GM12865 (cell line): ENCODE measurements at places on chromosomes 6 and 20.

DNA sequence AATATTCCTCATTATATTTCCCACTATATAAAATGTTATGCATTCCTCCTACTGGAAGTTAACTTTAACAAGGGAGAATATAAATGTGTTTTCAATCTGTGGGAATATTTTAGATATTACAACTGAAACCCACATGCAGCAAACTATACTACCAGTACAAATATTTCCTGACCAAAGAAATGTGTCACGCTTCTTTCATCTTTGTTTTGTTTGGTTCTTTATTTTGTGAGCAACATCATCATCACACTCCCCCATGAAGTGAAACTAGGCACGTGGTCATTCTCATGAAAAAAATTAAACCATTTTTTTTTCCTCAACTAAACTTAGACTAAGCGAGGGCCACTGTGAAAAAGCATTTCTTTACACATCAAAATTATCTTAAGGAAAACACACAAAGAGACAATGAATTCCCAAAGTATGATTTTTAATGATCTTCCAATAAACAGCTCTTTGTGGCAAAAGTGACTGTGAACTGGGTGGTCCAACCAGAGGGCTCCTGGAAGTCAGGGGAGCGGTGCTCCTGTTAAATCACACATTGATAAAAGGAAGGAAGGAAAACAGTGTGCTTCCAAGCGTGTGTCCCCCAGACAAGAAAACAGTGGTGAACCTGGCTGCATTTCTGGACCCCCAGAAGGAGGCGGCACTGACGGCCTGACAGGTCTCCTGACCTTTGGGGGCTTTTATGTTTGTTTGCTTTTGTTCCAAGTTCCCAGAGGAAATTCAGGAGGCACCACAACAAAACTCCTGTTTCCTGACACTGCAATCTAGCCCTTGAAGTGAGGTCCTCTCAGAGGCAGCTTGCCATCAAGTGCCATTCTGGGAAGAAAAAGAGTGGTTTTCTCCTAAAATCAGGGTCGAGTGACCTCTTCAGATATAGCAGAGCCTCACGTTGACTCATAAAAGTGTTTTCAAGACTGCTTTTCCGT, 166.8 kb upstream of the FOXQ1 start:
- no peak for DNase-seq

DNA sequence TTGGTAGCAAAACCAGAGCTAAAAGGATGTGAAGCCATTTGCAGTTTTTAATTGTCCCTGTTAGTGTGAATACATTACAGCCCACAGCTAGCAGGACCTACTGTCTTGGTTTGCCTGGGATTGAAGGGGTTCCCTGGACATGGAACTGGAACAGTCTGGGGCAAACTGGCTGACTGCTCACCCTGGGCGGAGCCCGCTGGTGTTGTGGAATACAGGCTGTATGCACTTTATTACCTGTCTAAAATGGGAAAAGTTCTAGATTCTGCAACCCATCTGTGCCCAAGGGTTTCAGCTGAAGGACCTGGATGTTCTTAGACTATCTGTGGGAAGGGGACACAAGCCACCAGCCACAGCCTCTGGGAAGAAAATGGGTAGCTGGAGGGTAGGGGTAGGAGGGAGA, 12.2 kb upstream of the CDKN1A start:
- no peak for DNase-seq

GRCh38 chr20:44643596-44644229, 7.8 kb downstream of the ADA start:
- DNase-seq = peak; percentile 53

GRCh38 chr20:42099101-42099500, 480.9 kb upstream of the CHD6 start:
- no peak for DNase-seq

DNA sequence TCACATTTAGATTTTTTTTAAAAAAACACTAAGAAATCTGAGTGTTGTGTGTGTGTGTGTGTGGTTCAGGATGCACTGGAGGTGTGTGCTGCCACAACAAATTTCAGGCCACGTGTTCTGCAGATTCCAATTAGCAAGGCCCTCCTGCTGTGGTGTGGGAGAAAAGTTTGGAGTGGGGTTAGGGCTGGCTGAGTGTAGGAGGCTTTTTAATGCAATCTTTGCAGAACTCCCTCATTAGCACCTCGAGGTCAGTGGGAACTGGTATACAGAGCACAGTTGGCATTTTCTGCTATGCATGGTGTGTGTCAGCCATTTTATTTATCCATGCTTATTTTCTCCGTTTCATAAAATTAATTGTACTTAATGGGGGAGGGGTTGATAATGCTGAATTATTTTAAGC, 187.6 kb downstream of the SOX4 start:
- DNase-seq = no peak

GRCh38 chr6:89597988-89598387, 40.6 kb downstream of the LYRM2 start:
- no peak for DNase-seq

- DNase-seq = peak; percentile 27
Measured at GRCh38 chr6:154921482-154921881, 73.6 kb upstream of the TIAM2 start.

DNA sequence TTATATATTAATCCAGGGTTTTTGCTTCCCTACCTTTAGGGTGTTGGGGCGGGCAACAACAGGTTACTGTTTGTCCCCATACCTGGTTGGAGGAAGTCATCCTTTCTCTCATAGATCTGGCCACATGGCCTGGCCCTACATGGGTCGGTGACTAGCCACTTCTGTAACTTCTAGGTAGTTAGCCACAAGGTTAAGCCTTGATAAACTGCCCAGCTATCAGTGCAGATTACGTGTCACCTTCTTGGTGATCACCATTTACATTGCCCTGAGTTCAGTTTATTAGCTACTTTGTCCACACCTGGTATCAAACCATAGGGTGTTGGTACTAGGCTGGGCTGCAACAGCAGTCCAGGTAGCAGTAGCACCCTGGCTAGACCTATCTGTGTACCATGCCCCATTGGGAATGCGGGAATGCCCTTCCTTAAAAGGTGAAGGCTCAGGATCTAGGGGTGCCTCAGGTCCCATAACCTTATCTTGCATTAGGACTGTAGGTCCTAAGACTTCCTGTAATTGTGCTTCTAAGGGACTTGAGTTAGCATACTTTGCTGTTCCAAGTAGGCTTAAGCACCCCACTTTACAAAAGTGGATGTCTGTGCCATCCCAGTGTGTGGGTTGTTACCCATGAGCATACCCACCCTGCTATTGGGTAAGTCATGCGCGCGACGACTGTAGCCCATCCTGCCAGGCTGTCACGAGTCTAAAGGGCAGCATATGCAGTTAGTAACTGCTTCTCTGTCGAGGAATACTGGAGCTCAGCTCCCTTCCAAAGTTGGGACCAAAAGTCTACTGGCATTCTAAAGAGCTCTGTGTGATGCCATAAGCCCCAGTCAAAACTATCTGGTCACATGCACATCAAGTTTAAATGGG, 5.2 kb downstream of the ZKSCAN3 start:
- DNase-seq = no peak

- DNase-seq = no peak
Measured at GRCh38 chr20:41230136-41230535, 87.4 kb downstream of the ZHX3 start.

DNA sequence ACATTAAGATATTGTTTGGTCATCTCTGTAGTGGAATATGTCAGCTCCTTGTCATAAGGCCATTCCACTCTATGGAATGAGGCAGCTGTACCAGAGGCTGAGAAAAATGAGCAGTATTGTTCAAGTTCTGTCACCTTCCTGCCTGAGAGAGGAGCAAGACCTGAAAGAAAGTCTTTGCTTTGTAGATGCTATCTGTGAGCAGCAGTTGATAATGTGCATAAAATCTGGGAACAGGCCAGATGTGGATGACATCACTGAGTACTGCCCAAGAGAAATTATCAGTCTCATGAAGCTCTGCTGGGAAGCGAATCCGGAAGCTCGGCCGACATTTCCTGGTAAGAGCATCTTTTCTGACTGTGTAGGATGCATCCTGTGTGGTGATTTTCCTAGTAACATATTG, 16.8 kb downstream of the RIPK1 start:
- no peak for DNase-seq

DNA sequence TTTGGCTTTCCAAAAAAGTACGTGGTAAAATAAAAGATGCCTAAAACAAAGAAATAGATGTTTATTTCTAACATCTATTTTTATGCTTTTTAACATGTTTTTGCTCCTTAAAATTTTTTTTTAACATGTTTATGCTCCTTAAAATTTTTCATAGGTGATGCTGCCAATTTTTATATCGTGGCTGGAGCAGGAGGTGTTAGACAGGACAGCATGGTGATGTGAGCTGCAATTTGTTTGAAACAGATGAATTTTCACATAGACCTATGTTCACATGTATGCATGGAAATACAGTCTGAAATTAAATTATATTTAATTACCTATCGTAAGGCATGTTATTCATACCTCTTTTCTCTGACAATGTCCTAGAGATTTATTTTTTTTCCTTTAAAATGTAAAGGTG, 784.8 kb downstream of the EPHA7 start:
- DNase-seq = no peak

GRCh38 chr6:90461383-90461782, 125.5 kb downstream of the MAP3K7 start:
- no peak for DNase-seq
